ENCODE measurements at places on chromosomes 3 and 15.

DNA sequence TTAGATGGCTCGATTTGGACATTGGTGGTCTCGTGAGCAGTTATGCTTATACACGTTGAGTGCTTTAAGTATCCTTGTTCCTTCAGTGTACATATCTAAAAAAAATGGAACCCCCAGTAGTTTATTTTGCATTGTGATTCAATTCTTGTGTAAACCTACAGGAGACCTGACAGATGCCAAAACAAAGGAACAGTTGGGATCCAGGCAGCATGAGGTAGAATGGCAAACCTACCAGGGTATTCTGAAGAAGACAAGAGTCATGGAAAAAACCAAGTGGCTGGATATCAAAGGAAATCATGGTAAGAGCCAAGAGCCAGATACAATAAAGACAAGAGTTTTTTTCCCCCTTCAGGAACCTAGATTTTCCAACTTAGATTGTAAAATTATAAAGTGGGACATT is 2.0 kb downstream of the TMEM62 start:
- no peak overlapping the region for H3K4me3 ChIP-seq
- no peak for DNase-seq
- peaks cover 19% of the 10 kb centered on the region for H3K4me1 ChIP-seq
- H3K27me3 ChIP-seq, result peaks cover 8% of the 10 kb centered on the region
- H3K36me3 ChIP-seq, result peaks cover 17% of the 10 kb centered on the region

DNA sequence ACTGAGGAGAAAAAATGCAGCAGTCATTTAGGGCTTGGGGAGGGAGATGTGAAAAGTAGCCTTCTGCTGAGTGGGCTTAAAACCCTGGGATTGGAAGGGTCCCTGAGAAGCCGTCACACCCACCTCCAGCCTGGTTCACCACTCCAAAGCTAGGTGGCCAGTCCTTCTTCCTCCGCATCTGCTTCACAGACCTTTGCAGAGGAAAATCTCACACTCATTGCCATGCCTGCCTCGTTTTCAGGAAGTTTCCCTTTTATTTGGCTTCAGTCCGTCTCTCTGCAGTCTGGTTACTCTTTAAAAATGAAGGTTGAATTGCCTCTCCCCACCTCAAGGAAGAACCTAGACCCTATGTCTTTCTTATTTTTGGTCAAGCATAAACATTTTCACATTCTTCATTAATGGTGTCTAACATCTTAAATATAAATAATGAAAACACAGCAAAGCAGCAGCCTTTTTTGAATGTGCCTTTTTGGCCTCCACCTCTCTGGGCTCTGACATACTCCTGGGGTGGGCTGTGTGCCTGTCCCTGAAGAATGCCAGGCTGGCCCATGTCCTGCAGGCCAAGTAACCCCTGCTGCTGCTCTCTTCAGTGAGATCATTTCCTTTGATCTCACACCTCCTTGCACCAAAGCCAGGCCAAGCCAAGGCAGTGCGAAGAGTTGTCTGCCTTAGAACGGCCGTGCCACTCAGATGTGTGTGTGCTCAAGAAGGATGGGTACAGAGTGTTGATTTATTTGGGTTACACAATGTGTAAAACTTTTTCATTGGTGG is 11.0 kb downstream of the MRAS start:
- H3K4me1 ChIP-seq, result peaks cover 23% of the 10 kb centered on the region
- no peak for DNase-seq
- no peak overlapping the region for H3K4me3 ChIP-seq

- peaks cover 75% of the 10 kb centered on the region for H3K4me1 ChIP-seq
- H3K27me3 ChIP-seq, result peaks cover 27% of the 10 kb centered on the region
- DNase-seq, result no peak
- no peak overlapping the region for H3K4me3 ChIP-seq
Observed at GRCh38 chr15:74301583-74302361, 65.6 kb downstream of the CCDC33 start.

DNA sequence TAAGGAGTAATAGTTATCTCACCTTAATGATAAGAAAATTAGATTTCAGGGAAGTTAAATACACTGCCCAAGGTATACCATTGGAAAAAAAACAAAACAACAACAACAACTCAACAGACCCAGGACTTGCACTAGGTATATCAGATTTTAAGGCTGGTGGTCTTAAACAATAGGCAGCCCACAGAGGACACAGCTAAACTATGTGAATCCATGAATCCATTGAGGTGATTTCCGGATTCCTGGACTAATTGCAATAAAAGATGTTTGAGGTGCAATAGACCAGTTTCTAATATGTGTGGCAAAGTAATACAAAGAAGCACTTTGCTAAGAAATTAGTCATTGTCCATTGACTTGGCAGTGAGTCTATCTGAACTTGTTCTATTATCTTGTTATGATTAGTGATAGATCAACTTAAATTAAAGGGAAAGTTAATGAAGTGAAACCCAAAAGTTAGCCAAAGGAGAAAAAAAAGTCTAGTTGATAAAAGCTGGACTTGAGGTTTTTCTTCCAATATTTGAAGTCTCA is 60.9 kb upstream of the MAGI1 start:
- no peak overlapping the region for H3K4me3 ChIP-seq
- no peak for DNase-seq
- peaks cover 18% of the 10 kb centered on the region for H3K4me1 ChIP-seq
- H3K27ac ChIP-seq, result no peak overlapping the region
- H3K27me3 ChIP-seq, result no peaks in the 10 kb centered on the region

- H3K36me3 ChIP-seq, result no peaks in the 10 kb centered on the region
- H3K27ac ChIP-seq, result peak overlapping the region; percentile 78
- no peaks in the 10 kb centered on the region for H3K4me1 ChIP-seq
- DNase-seq, result no peak
Observed at GRCh38 chr3:158936530-158937113, 134.8 kb downstream of the MFSD1 start.

DNA sequence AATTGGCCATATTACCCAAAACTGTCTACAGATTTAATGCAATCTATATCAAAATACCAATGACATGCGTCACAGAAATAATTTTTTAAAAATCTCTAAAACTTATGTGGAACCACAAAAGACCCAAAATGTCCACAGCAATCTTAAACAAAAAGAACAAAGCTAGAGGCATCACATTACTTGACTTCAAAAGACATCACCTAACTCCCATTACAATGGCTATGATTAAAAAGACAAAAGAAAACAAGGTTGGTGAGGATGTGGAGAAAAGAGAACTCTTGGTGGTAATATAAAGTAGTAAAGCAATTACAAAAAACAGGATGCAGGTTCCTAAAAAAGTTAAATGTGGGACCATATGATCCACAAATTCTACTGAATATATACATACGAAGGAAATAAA is 187.6 kb upstream of the CNTN6 start:
- no peaks in the 10 kb centered on the region for H3K4me1 ChIP-seq
- H3K27ac ChIP-seq, result no peak overlapping the region
- no peak for DNase-seq
- no peak overlapping the region for H3K4me3 ChIP-seq

DNA sequence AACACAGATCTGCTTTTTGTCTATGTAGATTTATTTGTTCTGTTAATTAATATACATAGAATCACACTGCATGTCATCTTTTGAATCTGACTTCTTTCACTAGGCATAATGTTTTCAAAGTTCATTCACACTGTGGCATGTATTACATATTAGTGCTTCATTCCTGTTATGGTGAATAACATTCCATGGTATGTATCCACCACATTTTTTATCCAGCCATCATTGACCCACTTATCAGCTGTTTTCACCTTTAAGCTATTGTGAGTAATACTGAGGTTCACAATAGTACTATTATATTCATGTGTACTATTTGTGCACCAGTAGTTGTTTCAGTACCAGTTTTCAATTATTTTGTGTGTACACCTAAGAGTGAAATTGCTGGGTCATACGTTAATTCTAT is 230.6 kb upstream of the CNTN3 start:
- DNase-seq, result no peak
- H3K4me1 ChIP-seq, result peaks cover 4% of the 10 kb centered on the region
- no peak overlapping the region for H3K27ac ChIP-seq
- no peak overlapping the region for H3K4me3 ChIP-seq

DNA sequence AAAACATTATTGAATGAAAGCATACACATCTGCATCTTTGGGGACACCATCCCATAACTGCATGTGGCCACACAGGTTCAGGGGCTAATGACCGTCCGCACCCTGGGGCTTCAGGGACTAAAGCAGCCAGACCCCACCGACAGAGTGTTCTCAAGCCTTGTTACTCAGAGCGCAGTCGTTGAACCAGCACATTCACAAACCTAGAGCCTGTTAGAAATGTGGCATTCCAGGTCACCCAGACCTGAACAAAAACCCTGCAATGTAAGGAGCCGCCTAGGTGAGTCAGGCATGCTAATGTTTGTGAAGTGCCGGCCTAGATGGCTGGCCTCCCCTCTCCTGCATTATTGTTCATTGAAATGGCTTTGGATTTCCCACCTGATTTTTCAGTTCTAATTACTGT is 52.3 kb upstream of the HACD2 start:
- H3K27ac ChIP-seq, result no peak overlapping the region
- H3K36me3 ChIP-seq, result peaks cover 6% of the 10 kb centered on the region
- no peak overlapping the region for H3K4me3 ChIP-seq
- H3K4me1 ChIP-seq, result peaks cover 78% of the 10 kb centered on the region
- DNase-seq, result no peak

DNA sequence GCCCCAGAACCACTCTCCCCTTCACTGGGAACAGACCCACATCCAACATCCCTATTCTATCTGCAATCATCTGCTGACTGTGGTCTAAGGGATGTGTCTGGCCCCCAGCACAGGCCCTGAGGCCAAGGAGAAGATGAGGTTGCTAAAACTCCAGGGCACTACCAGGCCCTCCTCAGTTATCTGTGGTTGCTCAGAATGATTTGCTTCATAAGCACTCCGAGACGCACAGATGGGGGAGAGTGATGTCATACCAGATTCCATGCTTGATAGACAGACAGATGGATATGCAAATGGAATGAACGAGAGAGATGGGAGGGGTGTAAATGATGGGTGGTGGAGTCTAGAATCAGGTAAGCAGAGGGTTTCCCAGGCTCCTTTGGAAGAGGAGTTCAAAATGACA is 57.8 kb downstream of the CEMIP start:
- no peaks in the 10 kb centered on the region for H3K36me3 ChIP-seq
- DNase-seq, result no peak
- H3K27me3 ChIP-seq, result no peaks in the 10 kb centered on the region
- no peak overlapping the region for H3K4me3 ChIP-seq

DNA sequence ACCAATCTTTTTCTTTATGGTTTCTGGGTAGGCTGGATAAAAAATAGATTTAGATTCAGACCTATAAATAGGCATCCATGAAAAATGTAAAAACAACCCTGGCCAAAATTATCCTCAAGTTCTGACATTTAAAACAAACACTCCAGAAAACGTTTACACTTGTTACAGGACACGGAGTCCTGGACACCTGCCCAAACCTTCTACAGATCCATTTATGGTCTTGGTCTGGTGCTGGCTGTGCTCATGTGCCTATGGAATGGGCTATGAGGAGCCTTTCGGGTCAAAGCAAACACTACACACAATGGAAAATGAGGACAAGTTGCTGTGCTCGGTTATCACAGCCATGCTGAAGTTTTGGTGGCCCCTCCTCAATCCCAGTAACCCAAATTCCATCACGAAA is 108.1 kb downstream of the PDZRN3 start:
- peaks cover 2% of the 10 kb centered on the region for H3K36me3 ChIP-seq
- no peak for DNase-seq
- peaks cover 19% of the 10 kb centered on the region for H3K4me1 ChIP-seq
- H3K27ac ChIP-seq, result no peak overlapping the region
- no peak overlapping the region for H3K4me3 ChIP-seq

DNA sequence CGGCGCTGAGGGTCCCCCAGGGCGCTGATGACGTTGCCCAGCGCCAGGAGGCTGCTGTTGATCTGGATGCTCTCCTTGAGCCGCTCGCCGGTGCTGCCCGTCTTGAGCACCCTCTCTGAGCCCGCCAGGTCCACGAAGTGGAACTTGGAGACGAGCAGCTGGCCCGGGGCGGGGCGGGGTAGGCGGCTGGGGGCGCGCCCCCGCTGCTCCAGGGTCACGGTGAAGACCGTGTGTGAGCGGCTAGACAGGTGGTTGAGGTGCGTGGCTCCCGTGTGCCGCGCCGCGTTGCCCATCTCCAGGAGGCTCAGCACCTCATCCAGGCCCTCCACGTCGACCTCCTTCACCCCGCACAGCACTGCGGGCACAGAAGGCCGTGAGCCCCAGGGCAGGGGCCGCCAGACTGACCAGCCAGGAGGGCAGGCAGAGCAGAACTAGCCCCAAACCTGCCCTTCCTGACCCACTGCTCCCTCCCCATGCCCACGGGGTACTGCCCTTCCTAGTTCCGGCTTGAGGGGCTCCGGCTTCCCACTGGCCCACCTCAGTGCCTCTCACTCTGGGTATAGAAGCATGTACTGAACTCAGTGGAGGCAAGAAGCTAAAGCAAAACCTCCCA is 6.1 kb downstream of the KIF7 start:
- H3K4me1 ChIP-seq, result peaks cover 10% of the 10 kb centered on the region
- DNase-seq, result no peak
- H3K27me3 ChIP-seq, result no peaks in the 10 kb centered on the region
- no peak overlapping the region for H3K27ac ChIP-seq
- peaks cover 5% of the 10 kb centered on the region for H3K36me3 ChIP-seq

GRCh38 chr3:99969136-99969535 is 145.2 kb downstream of the FILIP1L start:
- DNase-seq, result no peak
- no peak overlapping the region for H3K27ac ChIP-seq
- H3K36me3 ChIP-seq, result no peaks in the 10 kb centered on the region
- H3K4me3 ChIP-seq, result no peak overlapping the region
- no peaks in the 10 kb centered on the region for H3K27me3 ChIP-seq

GRCh38 chr3:123618768-123619484 is 34.1 kb upstream of the HACD2 start:
- no peak overlapping the region for H3K4me3 ChIP-seq
- no peaks in the 10 kb centered on the region for H3K27me3 ChIP-seq
- H3K4me1 ChIP-seq, result peaks cover 19% of the 10 kb centered on the region
- no peak for DNase-seq
- H3K36me3 ChIP-seq, result peaks cover 3% of the 10 kb centered on the region
- H3K27ac ChIP-seq, result peak overlapping the region; percentile 71

DNA sequence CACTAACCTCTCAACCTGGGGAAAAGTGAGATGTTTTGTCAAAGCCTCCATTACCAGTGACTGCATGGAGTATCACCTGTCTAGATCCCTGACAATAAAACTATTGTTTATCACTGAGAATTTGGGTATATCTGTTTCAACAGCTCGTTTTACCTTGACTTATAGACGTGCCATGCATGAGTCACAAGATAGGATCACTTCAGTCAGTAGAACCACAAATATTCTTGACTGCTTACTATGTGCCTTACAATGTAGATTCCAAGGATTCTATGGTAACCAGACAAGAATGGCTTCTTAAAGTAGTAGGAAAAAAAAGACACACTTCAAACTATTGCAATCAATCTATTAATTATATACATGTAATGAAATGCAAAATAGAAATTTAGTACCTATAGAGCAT is 55.7 kb upstream of the GRM7 start:
- no peak overlapping the region for H3K27ac ChIP-seq
- DNase-seq, result no peak
